ENCODE measurements at places on chromosomes 16 and 17.

GRCh38 chr17:63624531-63624880 lies 2.3 kb downstream of the MAP3K3 start:
- no peak overlapping the region for H3K4me3 ChIP-seq
- H3K36me3 ChIP-seq, result no peaks in the 10 kb centered on the region
- H3K27ac ChIP-seq, result no peak overlapping the region
- peaks cover 29% of the 10 kb centered on the region for H3K4me1 ChIP-seq
- no peaks in the 10 kb centered on the region for H3K27me3 ChIP-seq
- no peak for DNase-seq

- peak overlapping the region; percentile 97 for H3K27ac ChIP-seq
- peaks cover 24% of the 10 kb centered on the region for H3K36me3 ChIP-seq
- H3K4me3 ChIP-seq, result peak overlapping the region; percentile 77
- no peaks in the 10 kb centered on the region for H3K27me3 ChIP-seq
- H3K4me1 ChIP-seq, result peaks cover 46% of the 10 kb centered on the region
Observed at GRCh38 chr16:67052399-67052798, 23.4 kb downstream of the CBFB start.

GRCh38 chr17:57282296-57282695 lies 26.0 kb downstream of the MSI2 start:
- no peaks in the 10 kb centered on the region for H3K27me3 ChIP-seq
- peak overlapping the region; percentile 72 for H3K27ac ChIP-seq
- peak overlapping the region; percentile 6 for H3K4me3 ChIP-seq
- no peak for DNase-seq

GRCh38 chr16:69169607-69170352 lies 17.2 kb upstream of the SNTB2 start:
- H3K27me3 ChIP-seq, result no peaks in the 10 kb centered on the region
- H3K27ac ChIP-seq, result no peak overlapping the region
- peaks cover 35% of the 10 kb centered on the region for H3K4me1 ChIP-seq
- no peak for DNase-seq
- H3K36me3 ChIP-seq, result peaks cover 41% of the 10 kb centered on the region

GRCh38 chr16:9205661-9206060 lies 114.2 kb downstream of the HAPSTR1 start:
- DNase-seq, result no peak
- no peaks in the 10 kb centered on the region for H3K36me3 ChIP-seq
- H3K27me3 ChIP-seq, result no peaks in the 10 kb centered on the region

GRCh38 chr17:81334391-81334901 lies 39.3 kb upstream of the SLC38A10 start:
- peaks cover 13% of the 10 kb centered on the region for H3K27me3 ChIP-seq
- DNase-seq, result no peak
- H3K36me3 ChIP-seq, result no peaks in the 10 kb centered on the region
- no peak overlapping the region for H3K27ac ChIP-seq
- H3K4me1 ChIP-seq, result no peaks in the 10 kb centered on the region

DNA sequence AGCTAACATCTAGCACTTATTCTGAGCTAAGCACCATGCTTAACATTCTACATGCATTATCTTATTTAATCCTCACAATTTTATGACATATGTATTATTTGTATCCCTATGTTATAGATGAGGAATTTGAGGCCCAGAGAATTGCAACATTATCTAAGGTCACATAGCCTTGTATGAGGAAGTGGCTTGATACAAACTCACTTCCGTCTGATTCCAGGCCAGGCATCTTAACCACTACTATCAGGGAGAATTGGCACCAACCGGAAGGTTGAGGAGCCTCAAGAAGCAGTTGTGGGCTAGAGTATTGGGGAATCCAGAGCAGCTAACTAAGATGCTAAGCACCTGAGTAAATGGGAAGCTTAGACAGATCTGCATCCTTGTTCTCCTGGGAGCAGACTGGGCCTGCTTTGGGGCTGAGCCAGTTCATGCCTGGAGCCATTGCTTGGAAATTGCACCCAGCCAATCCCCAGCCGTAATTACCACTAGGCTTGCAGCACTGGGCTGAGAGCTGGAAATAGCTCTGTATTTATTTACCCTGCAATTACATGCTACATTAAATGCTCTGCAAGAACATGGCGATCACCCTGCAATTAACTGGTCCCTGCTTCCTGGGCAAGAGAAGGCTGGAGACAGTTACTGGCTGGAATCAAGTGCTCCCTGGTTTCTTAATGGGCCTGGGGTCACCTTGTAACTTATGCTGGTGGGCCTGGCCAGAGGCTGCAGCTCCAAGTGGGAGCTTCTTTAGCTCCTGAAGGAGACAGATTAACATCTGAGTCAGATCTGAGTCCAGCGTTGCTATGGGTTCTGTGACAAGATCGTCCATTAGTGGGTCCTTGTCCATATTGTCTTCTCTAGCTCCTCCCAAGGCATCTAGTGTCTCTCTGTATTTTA lies 273.1 kb upstream of the CCL2 start:
- peak; percentile 22 for DNase-seq
- no peaks in the 10 kb centered on the region for H3K4me1 ChIP-seq
- peaks cover 2% of the 10 kb centered on the region for H3K27me3 ChIP-seq
- no peak overlapping the region for H3K4me3 ChIP-seq
- H3K27ac ChIP-seq, result no peak overlapping the region

- peak overlapping the region; percentile 52 for H3K27ac ChIP-seq
- H3K36me3 ChIP-seq, result peaks cover 13% of the 10 kb centered on the region
- no peak overlapping the region for H3K4me3 ChIP-seq
- peaks cover 8% of the 10 kb centered on the region for H3K27me3 ChIP-seq
Observed at GRCh38 chr16:1993731-1994131, 4.0 kb downstream of the SYNGR3 start.

GRCh38 chr17:68228817-68229570 lies 18.8 kb upstream of the AMZ2 start:
- DNase-seq, result no peak
- H3K4me3 ChIP-seq, result no peak overlapping the region
- H3K27ac ChIP-seq, result peak overlapping the region; percentile 16
- peaks cover 34% of the 10 kb centered on the region for H3K4me1 ChIP-seq
- peaks cover 13% of the 10 kb centered on the region for H3K36me3 ChIP-seq

DNA sequence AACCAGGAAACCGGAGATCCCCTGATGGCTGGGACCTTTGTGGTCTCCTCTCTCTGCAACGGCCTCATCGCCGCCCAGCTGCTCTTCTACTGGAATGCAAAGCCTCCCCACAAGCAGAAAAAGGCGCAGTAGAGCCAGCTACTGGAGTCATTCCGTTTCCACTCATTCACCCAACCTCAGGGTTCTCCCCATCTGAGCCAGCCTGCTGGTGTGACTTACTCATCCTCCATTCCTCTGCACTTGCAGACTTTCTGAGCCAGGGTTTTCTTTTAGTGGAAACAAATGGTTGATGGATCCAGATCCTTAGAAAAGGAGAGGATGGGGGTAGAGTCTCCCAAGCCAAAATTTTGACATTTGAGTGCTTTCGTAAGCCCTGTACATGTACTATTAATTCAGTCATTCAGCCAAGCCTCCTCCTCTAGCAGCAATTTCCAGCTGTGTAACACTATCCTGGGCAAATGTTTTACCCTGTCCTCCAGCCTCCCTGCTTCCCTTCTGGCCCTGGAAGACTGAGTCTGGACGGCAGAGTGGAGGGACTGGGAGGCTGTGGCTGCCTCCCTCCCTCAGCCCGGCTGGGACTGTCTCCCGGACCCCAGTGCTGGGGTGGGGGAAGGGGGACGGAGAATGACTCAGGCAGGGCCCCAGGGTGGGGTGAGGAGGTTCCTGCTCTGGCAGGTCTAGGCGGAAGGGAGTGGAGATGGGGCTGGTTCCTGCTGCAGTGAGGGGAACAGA lies 2.3 kb downstream of the SOX15 start:
- H3K36me3 ChIP-seq, result peaks cover 24% of the 10 kb centered on the region
- no peak overlapping the region for H3K4me3 ChIP-seq
- no peak for DNase-seq
- no peak overlapping the region for H3K27ac ChIP-seq

- no peak overlapping the region for H3K27ac ChIP-seq
- H3K27me3 ChIP-seq, result peaks cover 10% of the 10 kb centered on the region
- H3K36me3 ChIP-seq, result no peaks in the 10 kb centered on the region
- DNase-seq, result peak; percentile 73
- no peak overlapping the region for H3K4me3 ChIP-seq
Observed at GRCh38 chr16:84277244-84277823, 17.3 kb upstream of the WFDC1 start.

- no peaks in the 10 kb centered on the region for H3K27me3 ChIP-seq
- H3K36me3 ChIP-seq, result peaks cover 36% of the 10 kb centered on the region
- peak overlapping the region; percentile 99 for H3K27ac ChIP-seq
- peaks cover 79% of the 10 kb centered on the region for H3K4me1 ChIP-seq
Observed at GRCh38 chr17:77456951-77457548, 316.3 kb downstream of the SEC14L1 start.

- H3K4me3 ChIP-seq, result no peak overlapping the region
- no peak for DNase-seq
- no peak overlapping the region for H3K27ac ChIP-seq
- H3K27me3 ChIP-seq, result no peaks in the 10 kb centered on the region
Observed at GRCh38 chr17:39643271-39643670, 6.3 kb downstream of the STARD3 start.

DNA sequence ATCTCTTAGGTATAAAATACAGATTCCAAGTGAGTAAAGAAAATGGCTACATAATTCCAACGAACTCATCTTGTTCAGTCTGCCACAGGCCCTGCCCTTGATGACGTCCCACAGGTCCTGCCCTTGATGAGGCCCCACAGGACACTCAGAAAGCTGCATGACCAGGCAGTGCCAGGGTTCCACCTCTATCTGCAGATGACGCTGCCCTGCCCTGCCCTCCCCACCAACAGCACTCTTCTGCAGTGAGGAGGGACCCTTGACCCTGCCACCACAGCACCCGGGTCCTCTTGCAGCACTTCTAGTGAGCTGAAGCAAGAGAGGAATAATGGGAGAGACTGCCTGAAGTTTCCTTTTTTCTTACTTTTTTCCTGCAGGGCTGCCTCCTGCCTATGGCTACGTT lies 118.4 kb downstream of the VPS53 start:
- H3K4me3 ChIP-seq, result no peak overlapping the region
- no peak for DNase-seq
- H3K27me3 ChIP-seq, result no peaks in the 10 kb centered on the region

DNA sequence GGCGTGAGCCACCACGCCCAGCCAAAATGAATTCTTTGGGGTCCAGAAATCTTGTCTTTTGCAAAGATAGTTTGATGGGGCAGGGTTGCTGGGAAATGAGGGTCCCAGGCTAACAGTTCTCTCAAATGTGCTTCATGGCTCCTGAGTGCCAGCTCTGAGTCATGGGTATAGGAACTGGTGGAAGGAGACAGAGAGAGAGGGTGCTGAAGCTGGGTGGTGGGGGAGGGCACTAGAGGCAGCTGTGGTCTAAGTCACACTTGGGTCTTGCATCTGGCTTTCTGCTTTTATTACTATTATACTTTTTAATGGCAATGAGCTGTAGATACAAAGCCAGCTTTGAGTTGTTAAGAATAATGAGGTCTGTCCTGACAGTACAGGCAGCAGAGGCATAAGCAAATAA lies 54.6 kb downstream of the PRKCA start:
- H3K4me1 ChIP-seq, result peaks cover 26% of the 10 kb centered on the region
- no peak overlapping the region for H3K27ac ChIP-seq
- no peak overlapping the region for H3K4me3 ChIP-seq
- peaks cover 7% of the 10 kb centered on the region for H3K36me3 ChIP-seq
- H3K27me3 ChIP-seq, result no peaks in the 10 kb centered on the region

GRCh38 chr16:64384636-64385035 lies 737.2 kb downstream of the CDH11 start:
- DNase-seq, result no peak
- no peaks in the 10 kb centered on the region for H3K4me1 ChIP-seq
- no peak overlapping the region for H3K4me3 ChIP-seq
- H3K27me3 ChIP-seq, result no peaks in the 10 kb centered on the region
- H3K36me3 ChIP-seq, result no peaks in the 10 kb centered on the region
- no peak overlapping the region for H3K27ac ChIP-seq

DNA sequence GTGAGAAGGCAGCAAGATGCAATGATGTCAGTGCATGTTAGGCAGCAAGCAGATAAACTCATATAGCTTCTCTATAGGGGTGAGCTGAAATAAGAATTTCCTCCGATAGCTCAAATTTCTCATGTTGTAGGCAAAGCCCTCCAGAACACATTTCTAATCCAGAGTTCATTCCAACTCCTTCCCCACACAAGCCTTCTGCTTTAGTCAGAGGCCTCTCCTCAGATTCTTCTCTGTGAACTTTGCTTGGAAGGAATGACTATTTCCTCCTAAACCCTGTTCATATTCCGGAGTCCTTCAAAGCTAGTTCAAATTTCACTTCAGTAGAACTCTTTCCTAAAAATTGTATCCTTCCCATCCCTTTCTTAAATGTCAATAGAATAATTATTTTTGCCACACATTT lies 144.8 kb downstream of the KCNJ2 start:
- H3K36me3 ChIP-seq, result no peaks in the 10 kb centered on the region
- no peaks in the 10 kb centered on the region for H3K27me3 ChIP-seq
- H3K4me1 ChIP-seq, result no peaks in the 10 kb centered on the region
- H3K27ac ChIP-seq, result no peak overlapping the region

- H3K4me3 ChIP-seq, result peak overlapping the region; percentile 81
- peaks cover 45% of the 10 kb centered on the region for H3K4me1 ChIP-seq
Observed at GRCh38 chr17:80146121-80147034, 550 bp downstream of the EIF4A3 start.

GRCh38 chr17:29342158-29342765 lies 47.9 kb upstream of the TAOK1 start:
- H3K4me3 ChIP-seq, result no peak overlapping the region
- no peak for DNase-seq
- H3K27ac ChIP-seq, result no peak overlapping the region
- peaks cover 21% of the 10 kb centered on the region for H3K27me3 ChIP-seq

DNA sequence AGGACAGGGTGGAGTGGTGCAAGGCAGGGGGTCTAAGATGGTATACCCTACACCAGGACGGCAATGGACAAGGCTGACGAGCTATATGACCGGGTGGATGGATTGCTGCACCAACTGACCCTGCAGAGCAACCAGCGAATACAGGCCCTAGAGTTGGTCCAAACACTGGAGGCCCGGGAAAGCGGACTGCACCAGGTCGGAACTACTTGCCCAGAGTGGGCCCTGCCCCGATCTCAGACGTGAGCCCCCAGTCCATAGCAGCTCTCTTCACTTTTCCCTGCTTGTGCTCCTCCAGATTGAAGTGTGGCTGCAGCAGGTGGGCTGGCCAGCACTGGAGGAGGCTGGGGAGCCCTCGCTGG lies 3.1 kb downstream of the PLEKHG4 start:
- no peak overlapping the region for H3K4me3 ChIP-seq
- H3K36me3 ChIP-seq, result no peaks in the 10 kb centered on the region
- no peak for DNase-seq
- peaks cover 9% of the 10 kb centered on the region for H3K4me1 ChIP-seq

- no peaks in the 10 kb centered on the region for H3K27me3 ChIP-seq
- H3K4me1 ChIP-seq, result no peaks in the 10 kb centered on the region
- no peak overlapping the region for H3K27ac ChIP-seq
- no peaks in the 10 kb centered on the region for H3K36me3 ChIP-seq
- H3K4me3 ChIP-seq, result no peak overlapping the region
Observed at GRCh38 chr17:17579691-17580090, 11.8 kb downstream of the PEMT start.

Data from activated CD8-positive, alpha-beta memory T cell treated with anti-CD3 and anti-CD28 coated beads, Interleukin-2, amount 10 ng/mL, durations not matched to agents 7 days and 5 days (primary cell).